GM20000 (cell line): ENCODE measurements at places on chromosomes 3 and 15.
A peak's percentile ranks its signal among the peaks of the same experiment; 100 is the strongest.

DNA sequence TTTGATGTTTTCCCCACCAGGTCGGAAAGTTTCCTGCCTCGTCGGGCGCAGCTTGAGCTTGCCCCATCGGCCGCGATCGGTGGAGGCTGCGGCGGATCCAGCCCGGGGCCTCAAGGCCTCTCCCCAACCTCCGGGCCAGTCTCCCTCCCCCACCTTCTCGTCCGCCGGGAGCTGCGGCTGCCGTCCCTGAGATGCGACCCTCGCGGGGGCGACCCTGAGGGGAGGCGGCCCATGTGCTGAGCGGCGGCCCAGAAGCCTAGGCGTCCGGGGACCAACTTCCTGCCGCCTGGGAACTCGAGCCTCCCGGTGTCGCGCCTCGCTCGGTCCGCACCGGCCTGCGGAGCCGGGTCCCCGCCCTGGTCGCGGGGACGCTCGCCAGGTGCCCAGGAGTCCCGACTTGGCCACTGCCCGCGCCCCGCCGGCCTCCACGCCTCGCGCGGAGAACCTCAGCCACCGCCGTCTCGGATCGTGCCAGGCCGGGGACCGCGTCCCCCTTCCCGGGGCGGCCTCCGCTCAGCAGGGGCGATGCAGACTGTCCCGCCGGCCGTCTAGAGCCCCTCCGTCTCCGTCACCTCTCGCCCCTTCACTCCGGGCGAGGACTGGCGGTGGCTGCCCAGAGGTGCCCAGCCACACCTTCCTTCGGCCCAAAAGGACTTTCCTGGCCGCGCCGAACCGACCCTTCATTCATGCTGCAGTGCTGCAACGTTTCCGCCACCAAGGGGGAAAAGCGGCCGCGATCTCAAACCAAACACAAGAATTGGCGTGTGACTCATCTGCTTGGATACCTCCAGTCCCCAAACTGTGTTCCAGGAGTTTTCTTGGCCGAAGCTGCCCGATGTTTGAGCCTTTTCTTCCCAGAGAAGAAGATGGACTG, 656 bp downstream of the SLMAP start:
- DNase-seq: peak; percentile 63

DNA sequence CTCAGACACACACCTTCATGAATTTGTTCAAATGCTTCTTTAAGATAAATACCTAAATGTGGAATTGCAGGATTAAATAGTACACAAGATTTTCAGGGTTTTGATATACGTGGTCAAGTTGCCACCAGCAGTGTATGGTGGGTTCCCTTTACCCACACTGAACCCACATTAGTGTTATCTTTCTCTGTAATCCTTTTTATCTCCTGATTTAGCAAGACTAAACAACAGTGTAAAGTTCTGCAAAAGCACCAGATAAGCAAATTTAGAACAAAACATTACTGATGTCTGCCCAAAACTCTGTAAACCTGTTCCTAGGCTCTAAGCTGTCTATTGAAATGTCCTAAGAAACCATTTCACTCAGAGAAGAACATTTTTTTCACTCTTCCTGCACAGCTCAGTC, 352.9 kb downstream of the FHIT start:
- no peak for DNase-seq

DNA sequence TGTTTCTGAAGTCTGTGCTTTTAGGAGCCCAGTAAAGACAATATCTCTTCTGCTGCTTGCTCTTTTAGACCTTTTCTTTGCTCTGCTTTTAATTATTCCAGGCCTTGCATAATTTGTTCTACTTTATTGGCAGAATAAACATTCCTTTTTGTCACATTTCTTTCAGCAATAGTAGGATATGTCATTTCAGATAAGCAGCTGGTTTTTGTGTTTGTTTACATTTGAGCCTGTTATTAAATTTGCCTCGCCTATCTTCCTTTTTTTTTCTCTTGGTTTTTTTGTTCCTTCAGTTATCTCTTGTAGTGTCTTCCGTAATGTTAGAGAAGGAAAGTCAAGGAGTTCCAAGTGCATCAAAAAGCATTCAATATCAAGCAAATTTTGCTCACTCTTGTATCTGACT, 16.4 kb downstream of the ZNF654 start:
- no peak for DNase-seq

- DNase-seq: no peak
Measured at GRCh38 chr3:124283652-124284023, 291.7 kb upstream of the ROPN1 start.

- DNase-seq: no peak
Measured at GRCh38 chr3:24377218-24377993, 117.2 kb downstream of the THRB start.

GRCh38 chr3:56207922-56208321, 260.3 kb downstream of the ERC2 start:
- no peak for DNase-seq

- DNase-seq: no peak
Measured at GRCh38 chr3:108394563-108394962, 98.2 kb downstream of the HHLA2 start.
